Activated CD4-positive, alpha-beta T cell treated with anti-CD3 and anti-CD28 coated beads, Interleukin-2, amount 50 U/mL, for 1 hour (primary cell): ENCODE measurements at places on chromosomes 3 and 15.

- no peak for DNase-seq
Measured at GRCh38 chr3:158152186-158152585, 42.3 kb downstream of the RSRC1 start.

DNA sequence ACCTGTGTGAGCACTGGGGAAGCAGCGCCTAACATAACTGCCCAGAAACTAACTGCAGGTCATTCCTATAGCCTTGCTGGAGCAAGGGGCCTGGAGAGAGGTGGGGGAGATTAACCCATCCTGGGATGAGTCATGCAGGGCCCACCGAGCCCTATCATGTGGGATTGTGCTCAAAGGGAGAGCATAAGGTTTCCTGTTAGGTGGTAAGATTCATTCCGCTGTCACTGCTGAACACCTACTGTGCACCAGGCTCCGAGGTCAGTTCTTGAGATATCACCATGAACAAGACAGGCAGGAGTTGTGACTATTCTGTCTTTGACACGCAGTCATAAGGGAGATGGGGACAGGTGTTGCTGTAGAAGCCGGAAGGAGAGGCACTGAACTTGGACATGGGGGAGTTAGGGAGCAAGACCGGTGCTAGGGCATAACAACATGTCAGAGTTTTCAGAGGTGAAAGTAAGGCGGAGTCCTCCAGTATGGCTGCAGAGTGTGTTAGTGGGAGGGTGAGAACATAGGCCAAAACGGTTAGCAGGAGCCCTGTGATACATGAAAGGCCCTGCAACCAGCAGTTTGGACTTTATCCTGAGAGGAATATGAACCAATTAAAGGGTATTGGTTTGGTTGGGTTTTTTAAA lies 2.4 kb downstream of the SLC25A38 start:
- no peak for DNase-seq

- no peak for DNase-seq
Measured at GRCh38 chr3:140249188-140249587, 314.2 kb downstream of the CLSTN2 start.

- DNase-seq: peak; percentile 13
Measured at GRCh38 chr3:151276687-151277042, 1.7 kb downstream of the P2RY14 start.

DNA sequence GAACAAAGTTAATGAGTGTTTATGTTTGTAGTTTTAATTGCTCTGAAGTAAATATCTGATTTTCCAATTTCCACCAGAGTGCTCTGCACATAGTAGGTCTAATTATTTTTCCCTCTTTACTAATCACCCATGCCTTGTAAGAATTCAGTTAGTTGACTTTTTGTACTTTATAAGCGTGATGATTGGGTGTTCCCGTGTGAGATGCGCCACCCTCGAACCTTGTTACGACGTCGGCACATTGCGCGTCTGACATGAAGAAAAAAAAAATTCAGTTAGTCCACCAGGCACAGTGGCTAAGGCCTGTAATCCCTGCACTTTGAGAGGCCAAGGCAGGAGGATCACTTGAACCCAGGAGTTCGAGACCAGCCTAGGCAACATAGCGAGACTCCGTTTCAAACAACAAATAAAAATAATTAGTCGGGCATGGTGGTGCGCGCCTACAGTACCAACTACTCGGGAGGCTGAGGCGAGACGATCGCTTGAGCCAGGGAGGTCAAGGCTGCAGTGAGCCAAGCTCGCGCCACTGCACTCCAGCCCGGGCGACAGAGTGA lies 507 bp upstream of the VHL start:
- DNase-seq: no peak

GRCh38 chr15:45891766-45892165 lies 256.9 kb downstream of the SQOR start:
- DNase-seq: no peak

DNA sequence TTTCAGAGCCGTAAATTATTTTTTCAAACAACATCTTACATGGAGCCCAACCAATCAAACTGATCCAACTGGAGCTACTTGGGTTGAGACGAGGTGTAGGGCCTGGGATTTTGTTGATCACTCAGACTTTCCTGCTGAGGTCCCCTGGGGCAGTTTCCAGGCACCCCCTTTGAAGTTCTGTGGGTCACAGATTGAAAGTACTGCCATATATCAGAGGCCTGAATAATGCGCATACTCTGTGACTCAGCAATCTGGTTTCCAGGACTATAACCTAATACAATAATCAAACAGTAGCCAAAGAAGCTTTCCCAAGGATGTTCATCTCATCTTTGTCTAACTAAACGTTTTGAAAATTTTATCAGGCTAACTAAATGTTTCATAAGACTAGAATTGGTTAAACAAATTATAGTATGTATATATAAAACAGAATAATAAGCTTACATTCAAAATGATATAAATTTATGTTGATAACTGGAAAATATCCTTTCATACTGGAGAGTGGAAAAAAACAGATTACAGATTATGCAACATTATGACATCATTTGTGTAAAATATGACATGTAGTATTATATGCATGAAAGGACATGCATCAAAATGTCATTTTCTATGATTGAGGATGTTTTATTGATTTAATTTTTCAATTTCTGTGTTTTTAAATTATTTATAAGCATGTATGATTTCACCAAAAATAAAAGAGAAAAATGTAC lies 617.1 kb downstream of the NTRK3 start:
- no peak for DNase-seq

GRCh38 chr15:56927816-56928215 lies 9.4 kb downstream of the TCF12 start:
- no peak for DNase-seq

GRCh38 chr15:50135031-50135551 lies 16.1 kb upstream of the ATP8B4 start:
- DNase-seq: no peak

- no peak for DNase-seq
Measured at GRCh38 chr15:55084216-55084615, 112.5 kb downstream of the RSL24D1 start.

DNA sequence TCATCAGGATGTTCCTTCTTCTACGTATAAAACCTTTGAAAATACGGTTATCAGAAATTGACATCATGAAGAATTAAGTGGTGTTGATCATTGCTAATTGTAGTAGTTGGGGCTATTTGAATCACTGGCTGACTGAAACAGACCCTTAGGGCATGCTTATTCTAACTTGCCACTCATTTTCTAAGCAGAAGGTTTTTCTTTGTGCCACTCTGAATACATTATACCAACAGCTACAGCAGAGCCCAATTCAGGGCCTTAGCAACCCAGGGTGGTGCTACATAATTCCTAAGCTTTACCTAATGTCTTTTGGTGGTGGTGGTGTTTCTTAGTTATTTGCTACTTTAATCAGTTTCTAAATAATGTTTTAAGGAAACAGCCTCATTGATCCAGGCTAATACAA lies 524.2 kb downstream of the NLGN1 start:
- no peak for DNase-seq

- DNase-seq: no peak
Measured at GRCh38 chr3:109355625-109356441, 18.5 kb upstream of the DPPA4 start.

GRCh38 chr3:42750834-42751233 lies 22.2 kb downstream of the CCDC13 start:
- no peak for DNase-seq

DNA sequence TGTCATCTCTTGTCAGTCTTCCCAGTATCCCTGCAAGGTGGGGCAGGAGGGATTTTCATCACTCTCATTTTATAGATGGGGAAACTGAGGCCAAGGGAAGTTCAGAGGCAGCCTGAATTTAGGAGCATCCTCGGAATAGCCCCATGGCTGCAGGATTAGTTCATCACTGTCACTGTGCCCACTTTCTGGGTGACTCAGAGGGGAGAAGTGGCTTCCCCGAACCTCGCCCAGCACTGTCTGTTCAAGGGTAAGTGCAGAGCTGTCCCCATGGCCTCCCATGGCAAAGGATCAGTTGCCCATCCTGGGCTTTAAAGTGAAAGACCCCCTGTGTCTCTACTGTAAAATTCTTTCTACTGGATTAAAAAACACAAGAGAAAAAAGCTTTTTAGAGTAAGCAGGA lies 60.0 kb upstream of the SEC13 start:
- DNase-seq: no peak

- peak; percentile 16 for DNase-seq
Measured at GRCh38 chr3:19149368-19149767, 1.1 kb downstream of the KCNH8 start.

- no peak for DNase-seq
Measured at GRCh38 chr3:143084856-143085731, 34.5 kb upstream of the CHST2 start.

GRCh38 chr3:46104706-46105105 lies 77.4 kb upstream of the XCR1 start:
- no peak for DNase-seq

DNA sequence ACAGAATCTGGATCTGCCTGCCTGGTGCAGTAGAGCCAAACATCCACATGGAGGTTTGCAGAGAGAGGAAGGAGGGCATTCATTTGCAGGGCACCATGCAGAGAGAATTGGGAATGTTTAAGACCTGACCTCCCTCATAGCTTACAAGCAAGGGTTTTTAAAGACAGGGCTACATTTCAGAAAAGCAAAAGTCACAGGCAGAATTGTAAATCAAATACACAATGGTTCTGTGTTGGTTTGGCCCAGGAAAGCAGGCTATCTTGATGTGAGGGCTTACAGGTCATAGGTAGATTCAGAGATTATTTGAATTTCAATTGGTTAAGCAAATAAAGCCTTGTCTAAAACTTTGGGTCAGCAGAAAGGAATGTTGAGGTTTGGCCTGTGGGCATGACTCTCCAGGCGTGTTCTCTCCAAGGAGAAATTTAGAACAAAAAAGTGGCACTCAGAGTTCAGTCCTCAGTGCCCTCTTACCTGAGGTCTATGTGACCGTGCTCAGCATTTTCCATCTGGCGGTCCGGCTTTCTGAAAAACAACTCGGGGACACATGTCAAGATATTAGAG lies 91.5 kb downstream of the CD47 start:
- no peak for DNase-seq

DNA sequence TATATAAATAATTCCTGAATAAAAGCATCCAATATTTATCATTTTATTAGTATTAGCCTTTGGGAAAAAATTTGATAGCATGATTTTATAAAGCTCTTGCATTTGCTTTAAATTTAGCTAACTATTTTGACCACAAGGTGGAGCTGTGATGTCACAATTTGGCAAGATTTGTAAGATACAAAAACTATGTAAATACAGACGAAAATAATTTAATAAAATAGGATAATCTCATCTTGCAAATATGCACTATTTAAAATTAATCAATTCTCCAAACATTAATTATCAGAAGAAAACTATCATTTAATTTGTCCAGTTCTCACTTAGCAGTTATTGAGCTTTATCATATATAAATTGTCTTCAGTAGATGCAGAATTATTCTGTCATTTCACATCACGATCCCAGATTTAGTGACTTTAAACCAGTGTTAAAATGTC lies 95.4 kb downstream of the PLOD2 start:
- DNase-seq: no peak

GRCh38 chr3:36786921-36787890 lies 22.9 kb upstream of the DCLK3 start:
- DNase-seq: no peak

GRCh38 chr15:39699516-39700374 lies 82.9 kb downstream of the FSIP1 start:
- DNase-seq: no peak

- no peak for DNase-seq
Measured at GRCh38 chr15:86894269-86894668, 814.6 kb downstream of the AGBL1 start.

DNA sequence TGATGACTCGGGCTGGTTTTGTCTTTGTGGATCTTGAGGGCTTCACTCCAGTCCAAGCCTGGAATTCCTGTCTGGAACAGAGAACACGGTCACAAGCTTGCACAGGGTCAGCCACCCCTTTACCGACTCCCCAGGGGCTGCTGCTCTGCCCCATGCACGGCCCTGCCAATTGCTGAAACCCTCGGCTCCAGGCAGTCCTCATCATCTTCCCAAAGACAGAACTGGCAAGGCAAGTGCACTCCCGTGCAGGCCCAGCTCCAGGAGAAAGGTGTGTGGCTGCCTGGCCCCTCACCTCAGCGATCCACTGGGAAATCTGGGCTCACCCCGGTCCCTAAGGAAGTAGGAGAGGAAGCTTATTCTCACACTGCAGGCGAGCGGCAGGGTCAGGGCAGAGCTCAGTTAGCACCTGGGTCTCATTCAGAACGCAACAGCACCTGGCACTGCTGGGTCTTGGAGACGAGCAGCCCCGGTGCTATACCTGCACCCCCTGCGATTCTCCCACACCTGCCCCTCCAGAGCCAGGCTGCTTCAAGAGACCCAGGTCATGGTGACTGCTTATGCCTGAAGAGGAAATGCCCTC lies 7.2 kb downstream of the MAP6D1 start:
- DNase-seq: no peak

- DNase-seq: no peak
Measured at GRCh38 chr15:53808058-53808706, 48.7 kb upstream of the WDR72 start.

GRCh38 chr3:131733086-131733841 lies 230.5 kb upstream of the MRPL3 start:
- no peak for DNase-seq

DNA sequence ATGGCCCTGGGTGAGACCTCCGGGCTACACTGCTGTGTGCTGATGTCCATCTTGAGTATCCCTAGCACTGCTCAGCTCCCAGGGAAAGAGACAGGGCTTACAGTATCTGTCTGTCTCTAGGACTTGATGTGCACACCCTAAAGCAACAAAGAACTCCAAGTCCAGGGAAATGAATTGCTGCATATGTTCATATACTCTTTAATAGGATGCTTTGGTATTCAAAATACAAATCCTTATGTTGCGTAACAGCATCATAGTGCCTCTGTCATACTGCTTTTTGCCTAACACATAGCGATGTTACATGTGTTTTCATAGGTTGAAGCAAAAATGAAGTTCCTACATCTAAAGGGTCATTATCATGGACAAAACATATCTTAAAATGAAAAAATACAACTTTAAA lies 299.9 kb downstream of the SLC9A9 start:
- DNase-seq: no peak

DNA sequence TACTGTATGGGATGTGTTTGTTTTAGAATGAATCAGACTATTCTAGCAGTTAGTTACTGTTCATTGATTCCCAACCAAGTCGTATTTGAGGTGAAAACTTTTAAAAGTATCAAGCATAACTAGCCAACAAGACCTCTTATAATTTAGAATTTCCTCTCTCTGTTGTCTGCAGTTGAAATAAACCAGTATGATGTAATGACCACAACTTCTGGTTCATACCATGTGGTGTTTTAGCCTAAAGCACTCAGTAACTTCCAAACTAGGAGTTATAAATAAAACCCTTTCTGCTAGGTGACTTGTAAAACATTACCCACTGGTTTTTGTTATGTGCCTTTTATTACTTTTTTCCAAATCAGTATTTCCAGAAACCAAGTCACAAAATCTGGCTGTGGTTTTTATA lies 19.8 kb upstream of the P2RY12 start:
- DNase-seq: no peak
